Dermis lymphatic vessel endothelial cell (primary cell): ENCODE measurements at places on chromosomes 6 and 20. TPM values are rescaled to one million over a fixed set of nuclear protein-coding genes. Genes with fewer than 3 reads are reported as not detected.

Gene OVOL2
- not detected in 2 replicates for total RNA-seq

Gene EDEM2
- total RNA-seq = 73.5 and 91.8 TPM in 2 replicates

Gene TAF8
- total RNA-seq = 14.7 and 17.3 TPM in 2 replicates

Gene XKR7
- total RNA-seq = under 0.01 TPM in 1 of 2 replicates, not detected in the other

Gene HDDC2
- total RNA-seq = 3.3 and 3.8 TPM in 2 replicates

Gene OXT
- not detected in 2 replicates for total RNA-seq

Gene TUBB2B
- 0.60 and 1.6 TPM in 2 replicates for total RNA-seq

Gene SLC35B3
- total RNA-seq = 16.8 and 19.2 TPM in 2 replicates

Gene NHLRC1
- 0.43 and 1.3 TPM in 2 replicates for total RNA-seq

Gene RIMS4
- not detected in 2 replicates for total RNA-seq

Gene PDE7B
- total RNA-seq = 4.5 and 18.2 TPM in 2 replicates

Gene NRN1
- total RNA-seq = 30.3 and 49.7 TPM in 2 replicates

Gene GGTLC1
- total RNA-seq = not detected in 2 replicates

Gene BPI
- not detected in 2 replicates for total RNA-seq

Gene ACOT13
- 4.6 and 5.1 TPM in 2 replicates for total RNA-seq

Gene SLC22A7
- not detected in 2 replicates for total RNA-seq

Gene HLA-DMA
- 0.43 and 1.0 TPM in 2 replicates for total RNA-seq

Gene WFDC10B
- total RNA-seq = not detected in 2 replicates

Gene PDE10A
- total RNA-seq = 9.0 and 9.9 TPM in 2 replicates

Gene CDSN
- under 0.01 TPM in 1 of 2 replicates, not detected in the other for total RNA-seq

Gene CALHM6
- total RNA-seq = 3.7 and 4.2 TPM in 2 replicates

Gene ADGRG6
- total RNA-seq = 0.69 and 1.8 TPM in 2 replicates

Gene PTK6
- total RNA-seq = under 0.01 TPM in 1 of 2 replicates, not detected in the other

Gene CRISP3
- not detected in 2 replicates for total RNA-seq

Gene ZSCAN9
- total RNA-seq = 6.0 and 8.5 TPM in 2 replicates

Gene GJA10
- total RNA-seq = not detected in 2 replicates

Gene TNNC2
- total RNA-seq = 0.17 TPM in 1 of 2 replicates, not detected in the other

Gene PSORS1C1
- total RNA-seq = 3.7 and 4.0 TPM in 2 replicates

Gene HLA-DRB1
- total RNA-seq = not detected in 2 replicates

Gene EDN1
- 34.1 and 88.5 TPM in 2 replicates for total RNA-seq

Gene NNAT
- 0.09 TPM in 1 of 2 replicates, not detected in the other for total RNA-seq

Gene PRL
- total RNA-seq = not detected in 2 replicates

Gene ZNF391
- total RNA-seq = 0.26 and 0.33 TPM in 2 replicates

Gene ZFP57
- total RNA-seq = not detected in 2 replicates

Gene GPX5
- total RNA-seq = not detected in 2 replicates

Gene COL19A1
- not detected in 2 replicates for total RNA-seq

Gene UBE2J1
- 58.8 and 70.0 TPM in 2 replicates for total RNA-seq

Gene BIRC7
- under 0.01 TPM in 1 of 2 replicates, not detected in the other for total RNA-seq

Gene BTN1A1
- total RNA-seq = not detected in 2 replicates

Gene CARMIL1
- 0.33 and 4.0 TPM in 2 replicates for total RNA-seq

Gene CCN2
- total RNA-seq = 103 and 256 TPM in 2 replicates

Gene LGSN
- total RNA-seq = not detected in 2 replicates

Gene FOXO3
- total RNA-seq = 17.1 and 21.9 TPM in 2 replicates

Gene LHFPL5
- not detected in 2 replicates for total RNA-seq

Gene FAM83D
- 9.4 and 10.1 TPM in 2 replicates for total RNA-seq

Gene RIPOR2
- 0.09 and 1.6 TPM in 2 replicates for total RNA-seq

Gene OR2H1
- not detected in 2 replicates for total RNA-seq

Gene NKX2-4
- not detected in 2 replicates for total RNA-seq

Gene GFOD1
- total RNA-seq = 10.0 and 13.4 TPM in 2 replicates

Gene EEF1A2
- total RNA-seq = 5.8 and 7.9 TPM in 2 replicates
